ENCODE measurements at places on chromosomes 3 and 15.

- peak; percentile 91 for DNase-seq
Measured at GRCh38 chr3:16741103-16741758, 136.0 kb upstream of the DAZL start.

- DNase-seq: no peak
Measured at GRCh38 chr15:76386926-76387325, 50.4 kb downstream of the ISL2 start.

DNA sequence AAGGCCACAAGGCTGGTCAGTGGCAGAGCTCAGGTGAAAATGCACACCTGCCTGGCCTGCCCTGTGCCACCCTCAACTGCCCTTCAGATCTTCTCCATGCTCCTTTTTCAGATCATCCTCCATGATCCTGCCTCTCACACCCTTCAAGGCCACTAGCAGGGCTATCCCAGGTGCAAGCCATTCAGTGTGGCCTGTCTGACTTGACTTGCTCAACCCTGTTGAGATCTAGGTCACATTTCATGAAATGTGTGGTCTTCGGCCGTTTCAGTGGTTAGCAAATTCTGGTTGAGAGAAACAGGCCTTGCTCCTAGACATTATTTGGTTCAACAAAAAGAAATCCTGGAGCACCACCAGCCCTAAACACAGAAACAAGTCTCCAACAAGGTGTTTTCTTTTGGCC lies 26.6 kb upstream of the LMCD1 start:
- DNase-seq: no peak

GRCh38 chr3:13715961-13716360 lies 163.9 kb downstream of the WNT7A start:
- no peak for DNase-seq

DNA sequence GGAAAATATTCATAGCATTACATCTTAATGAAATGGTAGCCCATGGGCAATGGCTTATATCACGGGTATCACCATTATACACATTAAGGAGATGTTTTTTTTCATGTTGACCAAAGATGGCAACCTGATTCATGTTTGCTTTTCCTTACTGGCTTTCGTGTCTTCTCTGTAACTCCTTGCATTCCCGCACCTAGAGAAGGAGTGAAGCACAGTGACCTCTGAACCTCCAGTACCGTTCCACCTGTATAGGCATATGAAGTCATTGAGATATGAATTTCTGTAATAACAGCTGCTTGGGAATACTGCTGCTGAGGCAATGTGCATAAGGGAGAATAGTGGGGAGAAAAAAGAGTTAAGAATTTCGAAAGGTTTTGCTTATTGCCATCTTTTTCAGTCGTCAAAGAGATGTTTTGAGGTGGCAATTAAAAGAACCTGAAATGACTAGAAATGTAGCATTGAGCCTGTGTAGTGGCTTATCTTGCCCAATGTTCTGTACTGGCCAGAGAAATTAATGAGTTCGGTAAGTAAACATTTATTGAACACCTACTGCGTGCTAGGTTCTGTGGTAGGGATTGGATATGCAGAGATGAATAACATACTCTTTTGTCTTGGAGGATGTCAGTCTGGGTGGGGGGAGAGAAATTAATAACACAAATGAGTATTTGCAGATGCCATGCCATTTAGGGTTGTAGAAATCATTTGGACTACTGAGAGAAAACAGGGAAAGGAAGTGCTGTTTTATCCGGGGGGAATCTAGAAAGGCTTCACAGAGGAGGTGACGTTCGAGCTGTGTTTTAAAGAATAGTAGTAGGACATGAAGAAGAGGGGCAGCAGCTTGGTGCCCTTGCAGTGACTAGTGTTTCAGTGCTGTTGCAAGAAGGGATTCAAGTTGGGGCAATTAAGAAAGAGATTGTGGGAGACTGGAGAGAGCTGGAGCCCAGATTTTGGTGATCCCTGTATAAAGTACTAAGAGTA lies 2.5 kb downstream of the FEM1B start:
- DNase-seq: no peak

DNA sequence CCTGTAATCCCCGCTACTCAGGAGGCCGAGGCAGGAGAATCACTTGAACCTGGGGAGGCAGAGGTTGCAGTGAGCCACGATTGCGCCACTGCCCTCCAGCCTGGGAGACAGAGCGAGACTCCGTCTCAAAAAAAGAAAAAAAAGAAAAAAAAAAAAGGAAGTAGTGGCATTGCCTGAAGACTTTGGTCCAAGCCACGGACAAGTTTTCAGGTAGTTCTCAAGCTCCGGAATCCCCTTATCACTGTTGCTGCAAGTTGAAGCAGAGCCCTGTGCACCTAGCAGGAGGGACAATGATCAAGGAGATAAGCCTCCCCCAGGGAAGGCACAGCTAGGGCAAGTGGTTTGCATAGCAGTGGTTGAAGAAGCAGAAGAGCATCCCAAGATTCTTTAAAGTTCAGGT lies 97.6 kb downstream of the MEX3B start:
- DNase-seq: no peak

GRCh38 chr3:142209655-142210054 lies 15.7 kb downstream of the GK5 start:
- DNase-seq: peak; percentile 87

DNA sequence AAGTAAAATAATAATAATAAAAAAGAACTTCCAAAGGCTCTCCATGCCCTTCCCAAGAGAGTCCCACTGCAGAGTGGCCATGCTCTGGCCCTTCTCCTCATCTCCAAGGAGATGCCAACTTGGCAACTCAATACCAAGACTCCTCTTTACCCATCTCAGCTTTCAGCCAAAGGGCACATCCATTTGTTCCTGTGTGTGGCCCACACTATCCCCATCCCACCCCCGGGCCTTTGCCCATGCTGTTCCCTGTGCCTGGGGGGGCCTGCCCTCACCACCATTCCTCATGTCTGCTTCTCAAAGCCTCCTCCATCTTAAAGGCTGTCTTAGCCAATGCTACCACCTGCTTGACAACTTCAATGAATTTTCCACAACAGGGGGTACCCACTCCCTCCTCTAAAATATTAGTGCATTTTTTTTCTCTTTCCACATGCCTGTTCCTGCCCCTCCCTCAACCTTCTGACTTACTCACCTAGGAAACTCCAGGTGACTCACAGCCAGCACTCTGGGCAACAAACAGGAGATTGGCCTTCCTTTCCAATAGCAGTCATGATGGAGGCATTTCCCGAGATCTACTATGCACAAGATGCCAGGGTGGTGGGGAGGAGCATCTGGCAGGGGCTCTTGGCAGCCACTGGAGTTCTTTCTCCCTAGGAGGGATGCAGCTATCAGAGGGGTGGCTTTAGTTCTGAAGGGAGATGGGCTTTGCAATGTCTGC lies 109.4 kb upstream of the SMAD3 start:
- peak; percentile 72 for DNase-seq

DNA sequence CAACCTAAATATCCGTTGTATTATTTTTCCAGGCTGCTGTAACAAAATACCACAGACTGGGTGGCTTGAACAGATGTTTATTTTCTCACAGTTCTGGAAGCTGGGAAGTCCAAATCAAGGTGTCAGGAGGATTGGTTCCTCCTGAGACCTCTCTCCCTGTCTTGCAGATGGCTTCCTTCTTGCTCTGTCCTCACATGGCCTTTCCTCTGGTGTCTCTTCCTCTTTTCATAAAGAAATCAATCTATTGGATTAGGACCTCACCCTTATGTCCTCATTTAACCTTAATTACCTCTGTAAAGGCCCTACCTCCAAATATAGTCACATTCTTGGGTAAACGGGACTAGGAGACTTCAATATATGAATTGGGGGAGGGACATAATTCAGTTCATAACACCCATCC lies 89.2 kb upstream of the PLCL2 start:
- DNase-seq: no peak

DNA sequence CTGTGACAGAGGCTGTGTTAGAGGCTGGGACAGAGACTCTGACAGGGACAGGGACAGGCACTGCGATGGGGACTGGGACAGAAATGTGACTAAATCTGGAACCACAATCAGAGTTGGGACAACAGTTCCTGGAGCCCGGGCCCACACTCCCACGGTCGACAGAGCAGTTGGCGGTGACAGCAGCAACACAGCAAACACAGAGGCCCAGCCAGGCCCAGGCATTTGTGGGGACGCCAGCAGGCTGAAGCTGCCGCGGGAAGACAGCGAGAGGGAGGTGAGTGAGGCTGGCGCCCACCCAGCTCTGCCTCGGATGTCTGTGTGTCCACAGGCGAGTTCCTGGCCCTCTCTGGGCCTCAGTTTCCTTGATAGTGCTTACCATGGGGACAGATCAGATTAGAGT lies 9.3 kb upstream of the HCN4 start:
- DNase-seq: no peak

- no peak for DNase-seq
Measured at GRCh38 chr3:37511463-37511920, 337.1 kb upstream of the LRRFIP2 start.

DNA sequence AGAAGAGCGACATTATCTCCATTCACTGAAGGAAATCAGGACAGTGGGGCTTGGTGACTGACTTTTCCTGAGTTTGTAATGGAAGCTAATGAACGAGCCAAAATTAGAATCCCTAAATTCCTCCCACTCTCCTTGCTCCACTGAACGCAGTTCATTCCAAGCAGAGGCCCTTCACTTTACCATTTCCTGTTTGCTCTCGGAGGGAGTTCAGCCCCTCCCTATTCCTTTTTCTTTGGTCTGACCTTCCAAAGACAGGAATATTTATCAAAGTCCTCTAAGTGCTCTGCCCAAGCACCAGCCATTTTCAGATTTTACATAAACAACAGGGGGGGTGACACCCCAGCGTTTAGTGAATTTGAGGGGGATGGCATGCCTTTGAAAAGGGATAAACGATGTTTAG lies 24.0 kb upstream of the PTPRG start:
- no peak for DNase-seq

GRCh38 chr3:128455786-128456748 lies 10.6 kb downstream of the DNAJB8 start:
- no peak for DNase-seq

GRCh38 chr3:181823716-181824115 lies 112.0 kb downstream of the SOX2 start:
- no peak for DNase-seq

DNA sequence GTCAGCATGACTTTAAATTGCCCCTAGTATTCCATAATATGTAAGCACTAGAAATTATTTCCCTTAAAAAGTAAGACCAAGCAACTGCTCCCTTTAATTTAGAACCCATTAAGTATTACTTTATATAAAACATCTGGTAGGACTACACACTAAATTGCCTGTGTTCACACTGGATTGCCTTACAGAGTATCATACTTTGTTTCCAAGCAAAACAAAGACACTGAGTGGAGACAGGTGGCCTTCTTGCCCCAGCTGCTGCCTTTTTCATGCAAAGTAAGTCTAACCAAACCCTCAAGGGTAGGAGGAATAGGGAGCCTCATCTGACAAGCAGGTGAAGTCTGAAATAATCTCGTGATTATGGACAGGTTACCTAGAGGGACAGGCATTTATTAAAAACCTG lies 87.3 kb downstream of the PEX5L start:
- DNase-seq: no peak

- DNase-seq: no peak
Measured at GRCh38 chr15:39797407-39797806, 14.8 kb upstream of the FSIP1 start.

- no peak for DNase-seq
Measured at GRCh38 chr15:61541516-61541915, 312.4 kb upstream of the RORA start.

DNA sequence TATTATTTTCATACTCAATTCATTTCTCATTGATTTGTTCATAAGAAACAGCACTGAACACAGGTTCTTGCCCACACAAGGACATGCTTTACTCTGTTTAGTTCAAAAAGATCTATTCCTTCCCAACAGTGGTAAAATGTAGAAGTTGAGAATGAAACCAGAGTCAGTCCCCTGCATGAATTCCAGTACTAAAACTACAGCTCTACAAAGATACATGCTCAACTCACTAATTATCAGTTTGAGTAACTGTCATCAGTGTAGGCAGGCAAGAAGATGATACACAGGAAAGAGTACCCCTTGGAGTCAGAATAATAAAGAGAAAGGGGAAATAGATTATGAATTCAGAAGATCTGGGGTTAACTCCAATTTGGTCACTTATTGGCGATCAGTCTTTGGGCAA lies 43.2 kb downstream of the NR2E3 start:
- DNase-seq: no peak

DNA sequence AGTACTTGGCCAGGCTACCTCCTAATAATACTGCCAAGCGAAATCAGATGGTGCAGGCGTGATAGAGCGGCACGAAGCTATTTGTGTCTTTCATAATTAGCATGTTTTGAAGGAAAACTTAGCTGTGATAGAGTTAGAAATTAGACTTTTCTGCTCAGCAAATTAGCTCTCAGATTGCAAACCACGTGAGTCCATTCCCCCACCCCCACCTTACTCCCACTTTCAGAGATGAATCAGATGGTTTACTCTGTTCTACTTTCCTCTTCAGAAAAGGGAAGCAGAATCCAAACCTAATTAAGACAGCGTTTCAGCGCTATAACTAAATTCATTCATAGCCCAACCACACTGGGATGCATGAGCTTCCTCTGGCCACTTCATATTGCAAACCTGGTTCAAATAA lies 214.6 kb downstream of the SLCO3A1 start:
- DNase-seq: no peak

GRCh38 chr3:85576697-85577200 lies 618.0 kb downstream of the CADM2 start:
- no peak for DNase-seq

DNA sequence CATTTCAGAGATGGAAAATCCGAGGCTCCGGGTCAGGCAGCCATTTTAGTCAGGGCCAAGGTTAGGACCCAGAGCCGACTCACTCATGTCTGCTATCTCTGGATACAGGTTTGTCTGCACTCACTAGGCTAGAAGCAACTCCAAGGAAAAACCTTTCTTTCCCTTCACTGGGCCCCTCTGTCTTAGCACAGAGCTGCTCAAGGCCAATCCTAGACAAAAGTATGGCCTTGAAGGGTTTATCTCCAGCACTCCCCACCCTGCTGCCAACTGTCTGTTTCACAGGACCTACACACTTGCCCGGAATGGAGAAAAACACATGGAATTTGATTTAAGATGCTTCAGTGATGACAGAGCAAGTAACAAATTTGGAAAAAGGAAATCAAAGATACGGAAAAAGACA lies 25.6 kb downstream of the ACAN start:
- DNase-seq: no peak

- DNase-seq: peak; percentile 93
Measured at GRCh38 chr3:25433868-25434267, 5.8 kb downstream of the RARB start.

GRCh38 chr3:45123030-45123429 lies 23.1 kb downstream of the CDCP1 start:
- DNase-seq: peak; percentile 92

DNA sequence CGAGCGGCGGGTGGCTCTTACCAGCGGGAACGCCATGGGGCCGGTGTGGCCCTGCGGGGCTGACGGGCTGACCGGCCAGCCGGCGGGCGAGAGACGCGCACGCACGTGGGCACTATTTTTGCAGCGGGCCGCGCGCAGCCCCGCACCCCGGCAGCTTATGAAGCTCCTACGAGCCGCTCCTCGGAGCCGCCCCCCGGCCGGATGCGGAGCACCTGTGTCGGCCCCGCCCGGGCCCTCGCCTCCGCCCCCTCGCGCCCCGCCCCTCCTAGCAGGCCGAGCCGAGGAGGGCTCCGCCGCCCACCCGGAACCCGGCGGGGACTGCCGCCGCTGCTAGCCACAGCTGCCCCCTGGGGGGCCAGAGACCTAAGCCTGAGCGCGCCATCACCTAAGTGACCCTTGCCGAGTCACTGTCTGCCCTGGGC lies 683 bp upstream of the CPEB1 start:
- DNase-seq: no peak

All from iris pigment epithelial cell (primary cell).